ENCODE measurements at places on chromosomes 3 and 15.

DNA sequence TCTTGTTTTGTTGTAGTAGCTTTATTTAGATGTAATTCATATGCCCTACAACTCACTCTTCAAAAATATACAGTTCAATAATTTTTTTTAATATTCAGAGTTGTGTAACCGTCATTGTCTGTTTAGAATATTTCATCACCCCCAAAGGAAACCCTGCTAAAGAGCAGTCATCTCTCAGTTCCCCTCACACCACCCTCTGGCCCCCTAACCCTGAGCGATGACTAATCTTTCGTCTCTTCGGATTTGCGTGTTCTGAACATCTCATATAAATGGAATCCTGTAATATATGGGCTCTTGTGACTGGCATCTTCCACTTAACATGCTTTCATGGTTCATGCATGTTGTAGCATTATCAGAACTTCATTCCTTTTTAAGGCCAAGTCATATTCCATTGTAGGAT lies 183.8 kb downstream of the ATG7 start:
- DNase-seq: no peak

- no peak for DNase-seq
These were observed 63.7 kb upstream of the THSD4 start for GRCh38 chr15:71051539-71051938.

DNA sequence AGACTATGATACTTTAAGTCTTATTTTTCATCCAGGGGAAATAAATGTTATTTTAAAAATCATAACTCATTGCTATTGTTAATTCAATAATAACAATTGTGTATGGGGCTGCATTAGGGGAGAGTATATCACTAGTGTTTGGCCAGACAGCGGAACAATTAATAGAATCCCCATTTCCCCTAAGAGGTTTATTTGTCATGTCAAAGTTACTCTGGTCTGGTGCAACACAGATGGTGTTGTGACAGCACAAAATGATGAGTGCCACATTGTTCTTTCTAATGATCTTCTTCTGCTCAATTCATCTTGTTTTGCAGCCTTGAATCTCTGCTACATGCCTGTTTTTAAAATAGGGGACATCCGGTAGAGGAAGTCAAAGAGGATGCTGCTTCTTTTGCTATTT lies 351.6 kb downstream of the NSUN3 start:
- DNase-seq: no peak

DNA sequence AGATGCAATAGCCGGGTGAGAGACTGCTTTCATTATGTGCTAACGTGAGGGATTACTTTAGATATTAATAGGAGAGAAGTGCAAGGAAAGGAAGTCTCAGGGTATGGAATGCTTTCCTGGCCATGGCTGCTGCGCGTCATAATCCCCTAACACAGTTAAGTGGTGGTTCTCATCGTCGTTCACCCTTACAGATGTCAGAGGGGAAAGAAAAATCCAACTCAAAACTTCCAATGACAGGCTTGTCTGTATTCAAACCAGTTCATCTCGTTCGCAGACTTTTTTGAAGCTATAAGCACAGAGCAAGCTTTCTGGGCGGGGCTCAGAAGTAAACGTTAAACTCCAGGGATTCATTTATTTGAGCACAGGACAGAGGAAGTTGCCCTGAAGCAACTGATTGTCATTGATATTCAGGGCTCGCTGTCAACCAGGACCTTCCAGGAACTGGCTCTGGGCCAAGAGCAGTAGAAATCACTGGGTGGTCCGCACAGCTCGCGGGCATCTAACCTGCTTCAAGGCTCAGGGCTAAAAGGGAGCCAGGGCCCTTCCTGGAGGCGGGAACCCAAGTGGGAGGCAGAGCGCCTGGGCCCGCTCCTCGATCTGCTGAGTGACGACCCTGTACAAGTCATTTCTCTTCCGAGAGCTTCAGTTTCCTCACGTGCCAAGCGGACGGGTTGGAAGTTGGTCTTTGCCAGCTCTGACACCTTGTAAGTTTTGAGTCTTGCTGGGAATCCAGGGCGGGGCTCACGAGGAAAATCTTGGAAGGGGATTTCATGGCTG lies 1.1 kb upstream of the LPP start:
- peak; percentile 52 for DNase-seq

- peak; percentile 39 for DNase-seq
These were observed 65.0 kb downstream of the CEMIP start for GRCh38 chr15:80844011-80844732.

GRCh38 chr15:93520206-93520605 lies 431.2 kb upstream of the RGMA start:
- DNase-seq: peak; percentile 35

- no peak for DNase-seq
These were observed 1.7 kb downstream of the CLRN1 start for GRCh38 chr3:150970665-150971324.

- no peak for DNase-seq
These were observed 412.3 kb downstream of the OXSM start for GRCh38 chr3:26202169-26202568.

GRCh38 chr3:138203938-138204337 lies 16.8 kb downstream of the ARMC8 start:
- no peak for DNase-seq

DNA sequence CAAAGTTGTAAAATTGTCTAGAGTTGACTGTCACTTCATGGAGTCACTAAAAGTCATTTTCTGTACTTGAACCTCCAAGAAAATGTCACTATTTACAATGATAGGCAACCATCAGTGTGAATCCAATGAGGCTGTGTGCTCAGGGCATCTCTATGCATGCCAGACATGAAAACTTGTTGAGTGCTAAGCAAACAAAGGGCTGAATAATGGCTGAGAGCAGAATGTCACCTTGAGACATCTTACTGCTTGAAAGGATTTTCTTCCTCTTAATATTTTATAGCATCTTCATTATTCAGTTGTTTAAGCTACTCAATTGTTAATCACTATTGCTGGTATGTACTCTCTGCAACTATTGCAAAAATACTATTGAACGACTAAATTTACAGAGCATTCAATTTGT lies 184.7 kb downstream of the PLCH1 start:
- DNase-seq: no peak

DNA sequence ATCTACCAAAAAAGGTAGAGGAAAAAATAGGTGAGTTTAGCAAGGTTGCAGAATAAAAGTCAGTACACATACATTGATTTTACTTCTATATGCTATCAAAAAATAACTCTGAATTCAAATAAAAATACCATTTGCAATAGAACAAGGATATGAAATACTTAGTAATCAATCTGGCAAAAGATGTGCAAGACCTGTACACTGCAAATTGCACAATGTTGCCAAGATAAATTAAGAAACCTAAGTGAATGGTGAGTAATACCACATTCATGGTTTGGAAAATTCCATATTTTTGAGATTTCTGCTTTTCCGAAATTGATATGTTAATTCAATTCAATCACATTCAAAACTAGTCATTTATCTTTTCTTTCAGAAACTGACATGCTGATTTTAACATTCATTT lies 464.8 kb downstream of the EPHA3 start:
- no peak for DNase-seq

DNA sequence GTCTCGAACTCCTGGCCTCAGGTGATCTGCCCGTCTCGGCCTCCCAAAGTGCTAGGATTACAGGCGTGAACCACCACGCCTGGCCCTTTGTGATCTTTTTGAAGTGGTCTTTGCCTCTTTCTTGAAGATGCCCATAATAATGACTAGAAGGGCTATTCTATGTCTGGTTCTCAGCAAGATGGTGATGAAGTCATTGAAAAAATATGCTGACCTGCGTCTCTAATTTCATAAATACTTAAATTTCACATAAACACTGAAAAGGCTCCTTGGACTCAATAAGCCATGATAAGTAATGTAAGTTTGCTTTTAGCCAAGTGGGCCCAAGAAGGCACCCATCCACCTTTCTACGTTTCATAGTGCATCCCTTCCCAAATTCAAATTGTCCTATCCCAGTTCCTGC lies 775 bp upstream of the MAPK6 start:
- no peak for DNase-seq

GRCh38 chr3:16423298-16423697 lies 90.2 kb downstream of the RFTN1 start:
- DNase-seq: no peak

DNA sequence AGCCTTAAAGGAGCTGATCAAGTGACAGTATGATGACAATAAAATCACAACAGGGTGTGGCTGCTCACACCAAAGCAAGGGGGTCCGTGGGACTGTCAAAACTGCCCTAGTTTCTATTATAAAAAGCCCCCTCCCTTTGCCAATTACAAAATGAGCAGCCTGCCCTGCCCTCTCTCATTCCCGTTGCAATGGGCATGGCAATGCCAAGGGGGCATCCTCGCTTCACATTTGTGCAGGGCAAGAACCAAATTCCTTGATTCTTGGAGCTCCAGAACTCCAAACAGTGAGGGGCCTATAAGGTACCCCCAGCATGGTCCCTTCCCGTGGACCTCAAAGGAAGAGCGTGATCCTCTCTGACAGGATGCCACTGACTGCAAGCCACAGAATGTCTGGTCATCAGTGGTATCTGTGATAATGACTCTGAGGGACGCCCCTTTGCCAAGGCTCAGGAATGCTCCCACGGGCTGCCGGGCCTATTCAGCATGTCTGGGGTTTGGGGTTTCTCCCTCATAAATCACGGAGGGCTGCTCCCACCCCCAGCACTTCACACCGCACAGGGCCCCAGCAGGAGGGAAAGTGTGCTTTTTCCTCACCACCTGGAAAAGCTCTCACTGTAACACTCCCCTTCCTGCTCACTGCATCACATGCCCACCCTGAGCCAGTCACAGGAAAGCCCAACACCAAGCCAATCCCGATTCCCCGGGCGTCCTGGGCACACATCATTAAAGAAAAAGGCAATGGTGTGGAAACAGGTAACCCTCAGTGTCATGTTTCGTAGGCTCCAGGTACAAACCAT lies 105.1 kb upstream of the TRPM1 start:
- DNase-seq: no peak

GRCh38 chr15:24957691-24958090 lies 2.9 kb downstream of the SNRPN start:
- DNase-seq: no peak

GRCh38 chr15:78838489-78838888 lies 27.2 kb upstream of the ADAMTS7 start:
- peak; percentile 65 for DNase-seq

DNA sequence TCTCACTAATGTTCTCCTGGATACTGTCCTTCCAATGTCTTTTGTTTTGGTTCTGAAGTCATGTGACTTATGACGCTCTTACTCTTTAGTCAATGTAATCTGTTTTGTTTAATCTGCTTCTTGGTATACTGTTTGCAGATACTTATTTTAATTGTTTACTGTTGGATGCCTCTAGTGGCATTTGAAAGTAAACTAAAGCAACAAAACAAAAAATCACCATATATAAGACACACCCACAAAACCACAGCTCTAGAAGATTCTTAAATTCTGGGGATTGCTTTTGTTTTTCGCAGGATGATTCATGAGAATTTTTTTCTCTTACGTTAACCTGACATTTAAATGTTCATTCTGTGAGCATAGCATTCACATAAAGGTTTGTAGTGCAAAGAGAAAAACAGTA lies 16.8 kb downstream of the SLC25A26 start:
- no peak for DNase-seq
